ENCODE measurements at places on chromosomes 13 and 19.

GRCh38 chr19:29029268-29029958, 183.5 kb downstream of the UQCRFS1 start:
- no peak for DNase-seq

DNA sequence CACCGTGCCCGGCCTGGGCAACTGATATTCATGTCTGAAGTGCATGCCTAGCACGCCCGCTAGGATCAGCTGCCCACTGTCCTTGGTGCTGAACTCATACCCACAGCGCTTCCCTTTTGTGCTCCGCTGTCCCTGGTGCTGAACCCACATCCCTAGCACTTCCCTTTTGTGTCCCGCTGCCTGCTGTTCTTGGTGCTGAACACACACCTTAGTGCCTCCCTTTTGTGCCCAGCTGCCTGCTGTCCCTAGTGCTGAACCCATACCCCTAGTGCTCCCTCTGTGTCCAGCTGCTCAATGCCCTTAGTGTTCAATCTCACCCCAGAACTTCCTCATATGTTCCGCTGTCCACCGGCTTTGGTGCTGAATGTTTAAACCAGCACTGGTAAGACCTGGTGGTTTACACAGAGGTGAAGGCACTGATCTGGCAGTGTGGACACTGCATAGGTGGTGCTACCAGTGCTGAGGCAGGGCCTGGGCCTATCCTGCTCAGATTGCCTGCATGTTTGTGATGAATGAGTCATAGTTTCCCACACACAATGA, 26.3 kb upstream of the SIGLEC11 start:
- DNase-seq = peak; percentile 90

DNA sequence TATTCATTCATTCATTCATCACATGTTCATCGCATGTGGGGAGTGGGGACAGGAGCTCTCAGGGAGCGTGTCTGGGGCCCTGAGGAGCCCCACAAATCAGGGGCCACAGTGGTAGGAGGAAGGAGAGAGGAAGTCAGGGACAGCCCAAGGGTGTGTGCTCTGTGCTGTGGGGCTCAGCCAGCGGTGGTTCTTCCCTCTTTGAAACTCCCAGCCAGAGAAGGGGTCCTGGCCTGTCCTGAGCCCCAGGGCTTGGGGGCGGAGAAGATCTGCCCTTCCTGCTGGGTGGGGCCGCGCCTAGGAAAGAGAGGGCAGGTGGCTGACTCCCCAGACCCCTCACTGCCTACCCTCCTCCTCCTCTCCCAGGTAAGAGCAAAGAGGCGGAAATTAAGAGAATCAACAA, 14.6 kb downstream of the AP2A1 start:
- no peak for DNase-seq

GRCh38 chr13:73370066-73370465, 311.3 kb downstream of the KLF5 start:
- DNase-seq = no peak

DNA sequence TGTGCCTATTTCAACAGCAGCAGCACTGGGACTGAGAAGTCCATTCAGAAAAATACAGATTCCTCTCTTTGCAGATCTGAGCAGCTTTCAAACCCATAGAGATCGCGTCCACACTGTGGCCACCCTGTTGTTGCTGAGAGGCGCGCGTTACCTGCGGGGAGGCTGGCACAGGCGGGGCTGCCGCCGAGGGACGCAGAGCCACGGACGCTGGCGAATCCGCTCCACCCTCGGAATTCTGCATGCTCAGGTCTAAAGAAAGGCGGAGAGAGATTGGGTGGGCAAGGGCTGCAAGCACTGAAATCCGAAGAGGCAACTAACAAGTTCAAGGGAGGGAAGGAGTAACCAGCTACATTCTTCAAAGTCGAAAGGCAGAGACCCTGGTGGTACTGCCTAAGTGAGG, 63.0 kb downstream of the RFX2 start:
- DNase-seq = no peak

DNA sequence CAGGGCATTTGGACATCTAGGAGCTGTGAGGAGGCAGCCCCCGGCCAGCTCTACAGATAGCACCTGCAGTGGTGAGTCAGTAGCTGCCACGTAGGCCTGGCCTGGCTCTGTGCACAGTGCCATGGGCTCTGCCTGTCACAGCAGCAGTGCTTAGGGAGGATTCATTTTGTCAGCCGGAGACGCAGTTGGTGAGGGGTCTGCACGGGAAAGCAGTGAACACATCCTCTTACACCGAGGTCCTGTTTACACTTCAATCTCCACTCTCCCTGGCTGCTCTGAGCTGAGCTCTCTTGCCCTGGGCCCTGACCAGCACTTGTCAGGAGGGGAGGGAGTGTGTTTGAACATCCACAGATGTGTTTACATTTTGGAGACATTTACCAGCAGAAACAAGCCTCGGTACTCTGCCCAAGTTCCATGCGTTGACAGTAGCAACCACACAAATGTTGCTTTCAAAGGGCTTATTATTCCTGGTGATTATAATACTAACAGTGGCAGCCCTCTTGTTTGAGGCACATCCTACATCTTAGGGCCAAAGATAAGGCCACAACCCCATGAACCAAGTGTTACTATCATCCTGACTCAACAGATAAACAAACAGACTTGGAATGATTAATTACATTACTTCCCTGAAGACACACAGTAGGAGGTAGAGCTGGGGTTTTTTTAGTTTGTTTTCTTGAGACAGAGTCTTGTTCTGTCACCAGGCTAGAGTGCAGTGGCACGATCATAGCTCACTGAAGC, 148.9 kb downstream of the USP12 start:
- peak; percentile 91 for DNase-seq

- no peak for DNase-seq
These were observed 565.1 kb downstream of the LIG4 start for GRCh38 chr13:107650081-107650701.

DNA sequence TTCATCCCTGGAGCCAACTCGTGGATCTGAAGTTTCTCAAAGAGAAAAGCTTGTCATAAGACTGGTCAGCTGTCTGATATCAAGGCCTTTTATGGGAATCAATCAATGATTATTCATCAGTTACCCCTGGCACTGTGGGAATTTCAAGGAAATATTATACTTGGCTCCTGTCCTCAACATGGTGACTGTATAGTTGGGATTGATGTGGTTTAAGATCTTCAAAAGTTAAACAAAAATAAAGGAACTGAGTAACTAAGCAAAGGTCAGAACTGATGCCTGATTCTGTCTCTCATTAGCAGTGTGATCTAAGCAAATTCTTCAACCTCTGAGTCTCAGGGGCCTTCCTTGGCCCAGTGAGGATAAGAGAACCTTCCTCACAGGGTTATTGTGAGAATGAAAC, 22.2 kb upstream of the SERPINE3 start:
- no peak for DNase-seq

GRCh38 chr13:33927315-33927714, 109.4 kb downstream of the RFC3 start:
- DNase-seq = no peak

- no peak for DNase-seq
These were observed 16.3 kb downstream of the SERP2 start for GRCh38 chr13:44389876-44390275.

GRCh38 chr13:112842343-112842856, 126.6 kb upstream of the MCF2L start:
- DNase-seq = no peak

DNA sequence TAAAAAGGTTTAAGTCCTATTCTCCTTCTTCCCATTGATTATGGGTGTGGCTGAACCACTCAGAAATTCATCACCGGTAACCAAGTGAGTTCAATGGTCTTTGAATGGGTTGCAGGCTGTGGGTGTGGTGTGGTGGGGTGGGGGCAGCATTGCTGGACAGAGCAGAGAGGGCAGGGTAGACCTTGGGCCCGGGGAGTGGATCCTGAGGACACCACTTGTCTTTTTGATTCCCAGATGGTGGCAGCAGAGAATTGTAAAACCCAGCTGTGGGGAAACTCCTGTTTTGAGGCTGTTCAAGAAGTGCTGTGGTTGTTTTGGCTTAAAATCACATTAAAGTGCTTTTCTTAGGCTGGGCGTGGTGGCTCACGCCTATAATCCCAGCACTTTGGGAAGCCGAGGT, 45.8 kb upstream of the RGCC start:
- no peak for DNase-seq

DNA sequence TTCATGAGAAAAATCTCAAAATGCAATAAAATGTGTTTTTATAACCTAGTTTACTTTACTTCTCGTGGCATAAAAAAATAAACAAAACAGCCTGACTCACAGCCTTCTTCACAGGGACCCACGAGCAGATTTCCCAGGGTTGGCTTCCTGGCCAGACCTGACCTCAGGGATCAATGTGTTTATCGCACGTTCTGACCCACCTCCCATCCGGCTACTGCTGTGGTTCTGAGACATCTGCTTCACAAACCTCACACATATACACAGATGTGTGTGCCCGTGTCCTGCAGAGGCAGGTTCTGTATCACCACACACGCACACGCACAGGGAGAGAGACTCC, 118.3 kb downstream of the COL4A2 start:
- no peak for DNase-seq

DNA sequence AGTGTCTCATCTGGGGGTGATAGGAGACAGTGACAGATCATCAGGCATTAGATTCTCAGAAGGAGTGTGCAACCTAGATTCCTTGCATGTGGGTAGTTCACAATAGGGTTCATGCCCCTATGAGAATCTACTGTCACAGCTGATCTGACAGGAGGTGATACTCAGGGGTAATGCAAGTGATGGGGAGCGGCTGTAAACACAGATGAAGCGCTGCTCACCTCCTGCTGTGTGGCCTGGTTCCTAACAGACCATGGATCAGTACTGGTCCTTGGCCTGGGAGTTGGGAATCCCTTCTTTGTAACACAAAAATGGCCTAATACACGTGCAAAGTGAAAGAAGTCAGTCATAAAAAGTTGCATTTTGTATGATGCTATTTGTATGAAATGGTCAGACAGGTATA, 107.6 kb upstream of the TUBA3C start:
- no peak for DNase-seq

- DNase-seq = no peak
These were observed 3.4 kb downstream of the MBNL2 start for GRCh38 chr13:97225533-97225932.

GRCh38 chr19:17235971-17236777, 9.5 kb downstream of the NR2F6 start:
- DNase-seq = peak; percentile 22

- no peak for DNase-seq
These were observed 2.3 kb upstream of the HAS1 start for GRCh38 chr19:51726049-51726448.

DNA sequence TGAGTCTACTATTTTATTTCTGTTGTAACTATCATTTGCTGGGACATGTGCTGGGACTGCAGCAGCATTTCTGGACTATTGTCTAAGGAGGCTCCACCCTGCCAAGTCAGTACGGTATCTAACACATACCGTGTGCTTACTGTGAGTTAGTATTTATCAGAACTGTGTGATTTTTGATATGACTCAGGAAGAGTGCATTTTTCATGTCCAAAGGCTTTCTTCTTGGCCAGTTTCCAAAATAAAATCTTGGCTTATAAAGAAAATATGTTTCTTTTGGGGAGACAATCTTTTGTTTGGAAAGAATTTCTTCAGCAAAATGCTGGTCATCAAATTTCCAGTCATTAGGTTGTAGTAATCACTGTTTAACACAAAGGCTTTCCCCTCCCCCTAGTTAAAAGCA, 11.6 kb downstream of the PARP4 start:
- no peak for DNase-seq

- no peak for DNase-seq
These were observed 221.6 kb downstream of the TUBA3C start for GRCh38 chr13:18959996-18960395.

GRCh38 chr19:1379126-1379905, 4.4 kb upstream of the NDUFS7 start:
- no peak for DNase-seq

DNA sequence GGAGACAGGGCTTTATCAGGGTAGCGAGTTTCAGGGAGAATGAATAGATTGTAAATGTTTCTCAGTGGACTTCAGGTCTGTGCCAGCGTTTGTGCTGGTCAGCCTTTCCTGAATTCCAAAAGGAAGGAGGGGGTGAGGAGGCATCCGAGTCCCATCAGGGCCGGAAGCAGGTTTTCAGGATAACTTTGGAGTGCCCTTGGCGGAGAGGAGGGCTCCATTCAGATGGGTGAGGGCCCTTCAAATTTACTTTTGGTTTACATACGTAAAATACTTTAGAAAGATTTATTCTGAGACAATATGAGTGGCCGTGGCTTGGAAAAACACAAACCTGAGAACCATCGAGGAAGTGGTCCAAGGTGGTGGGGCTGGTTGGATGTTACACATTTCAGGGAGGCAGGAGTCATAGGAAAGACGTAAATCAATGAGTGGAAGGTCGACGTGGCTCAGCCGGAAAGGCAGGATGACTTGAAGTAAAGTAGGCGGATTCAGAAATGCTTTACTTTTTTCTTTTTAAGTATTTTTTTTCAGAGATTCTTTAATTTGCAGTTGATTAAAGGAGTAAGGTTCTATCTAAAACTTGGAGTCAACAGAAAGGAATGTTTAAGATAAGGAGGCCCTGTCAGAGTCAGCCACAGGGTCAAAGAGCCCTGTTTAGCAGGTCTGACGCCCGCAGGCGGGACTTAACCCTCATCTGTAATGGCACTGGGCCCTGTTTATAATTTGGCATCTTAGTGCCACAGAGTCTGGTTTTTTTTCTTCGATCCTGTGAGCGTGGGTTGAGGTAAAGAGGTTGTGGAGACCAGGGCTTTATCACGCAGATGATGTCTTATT, 32.8 kb downstream of the ATP11A start:
- peak; percentile 90 for DNase-seq

DNA sequence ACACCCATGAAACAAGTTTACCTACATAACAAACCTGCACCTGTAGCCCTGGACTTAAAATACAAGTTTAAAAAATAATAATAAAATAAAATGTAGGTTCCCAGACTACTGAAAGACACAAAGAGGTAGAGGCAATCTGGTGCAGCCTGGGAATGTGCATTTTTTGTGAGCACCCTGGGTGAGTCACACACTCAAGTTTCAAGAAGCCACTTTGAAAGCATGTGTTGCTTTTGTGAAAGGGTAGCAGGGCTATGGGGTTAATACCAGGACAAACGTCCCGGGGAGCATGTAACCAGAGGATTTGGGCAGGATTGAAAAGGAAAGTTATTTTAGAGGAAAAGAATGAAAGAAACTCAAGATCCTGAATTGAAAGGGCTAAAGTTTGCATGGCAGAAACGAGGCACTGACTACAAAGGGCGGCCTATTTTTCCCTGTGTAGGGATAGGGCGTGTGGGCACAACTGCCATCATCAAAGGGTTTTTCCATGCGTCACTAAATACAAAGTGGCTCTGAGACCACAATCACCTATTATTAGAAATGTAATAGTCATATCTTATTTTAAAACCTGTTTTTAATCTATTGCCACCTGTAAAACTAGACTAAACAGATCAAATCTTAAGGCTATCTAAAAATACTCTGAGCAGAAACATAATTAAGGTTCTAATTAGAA, 314.9 kb downstream of the COG6 start:
- no peak for DNase-seq

DNA sequence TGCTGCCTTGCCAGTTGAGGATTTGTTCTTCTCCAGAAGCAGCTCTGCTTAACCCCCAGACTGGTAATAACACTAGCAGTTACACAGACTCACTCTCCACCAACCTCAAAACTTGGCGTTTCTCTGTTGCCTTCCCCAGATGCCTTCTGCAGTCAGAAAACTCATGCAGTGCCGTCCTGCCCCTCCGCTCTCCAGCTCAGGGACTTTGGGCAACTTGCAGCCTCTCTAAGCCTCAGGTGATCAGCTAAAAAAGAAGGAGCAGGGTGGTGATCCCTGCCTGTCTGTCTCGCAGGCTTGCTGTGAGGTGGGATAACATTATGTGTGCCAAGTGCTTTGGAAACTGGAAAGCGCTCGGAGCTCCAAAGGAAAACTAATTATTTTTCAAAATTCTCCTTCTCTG, 391.6 kb downstream of the HS6ST3 start:
- DNase-seq = no peak
